ENCODE measurements at places on chromosomes 5 and 9.
A peak's percentile ranks its signal among the peaks of the same experiment; 100 is the strongest.

GRCh38 chr5:115382989-115383388 lies 86.5 kb upstream of the CCDC112 start:
- no peak for DNase-seq

- no peak for DNase-seq
These were observed 159.3 kb upstream of the TLX3 start for GRCh38 chr5:171149772-171150171.

DNA sequence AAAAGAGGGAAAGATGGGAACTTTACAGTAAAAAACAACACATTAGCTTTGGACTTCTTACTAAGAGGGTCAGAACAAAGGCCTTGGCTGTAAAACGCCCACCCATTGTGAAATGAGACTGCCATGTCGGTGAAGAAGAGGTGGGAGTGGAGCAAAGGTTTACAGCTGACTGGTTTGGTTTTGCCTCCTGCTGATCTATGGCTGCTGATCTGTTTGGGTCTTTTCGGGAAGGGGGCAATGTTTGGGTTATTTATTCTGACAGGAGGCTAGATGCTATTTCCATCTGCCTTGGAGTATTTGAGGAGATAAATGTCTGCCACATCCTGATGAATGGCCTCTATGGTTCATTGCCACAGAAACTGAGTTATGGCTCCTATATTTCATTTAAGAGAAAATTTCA lies 408.7 kb downstream of the TLE4 start:
- no peak for DNase-seq

GRCh38 chr5:39218482-39219402 lies 621 bp downstream of the FYB1 start:
- DNase-seq: peak; percentile 39

DNA sequence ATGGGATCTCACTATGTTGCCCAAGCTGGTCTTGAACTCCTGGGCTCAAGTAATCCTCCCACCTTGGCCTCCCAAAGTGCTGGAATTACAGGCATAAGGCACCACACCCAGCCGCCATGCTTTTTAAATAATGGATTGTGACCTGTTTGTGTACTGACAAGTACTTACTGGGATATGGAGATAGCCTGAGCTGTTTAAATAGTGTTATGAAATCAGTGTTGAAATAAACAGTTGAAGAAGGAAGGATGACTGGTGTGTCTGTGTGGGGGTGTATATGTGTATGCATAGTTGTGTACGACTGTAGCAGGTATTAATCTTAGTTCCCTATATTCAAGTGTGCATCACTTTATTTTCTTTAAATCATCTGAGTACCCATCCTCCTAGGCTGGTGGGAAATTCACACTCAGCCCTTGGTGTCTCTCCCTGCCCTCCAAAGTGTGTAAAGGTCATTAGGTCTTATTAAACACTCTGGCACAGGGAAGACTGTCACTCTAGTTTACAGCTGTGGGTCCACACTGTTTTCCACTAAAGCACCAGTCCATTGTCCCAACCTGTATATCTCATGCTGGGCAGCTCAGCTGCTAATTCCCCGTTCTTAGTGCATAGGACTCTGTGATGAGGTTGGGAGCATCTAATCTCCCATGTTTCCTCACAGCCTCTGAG lies 91.0 kb downstream of the SNX18 start:
- peak; percentile 78 for DNase-seq

DNA sequence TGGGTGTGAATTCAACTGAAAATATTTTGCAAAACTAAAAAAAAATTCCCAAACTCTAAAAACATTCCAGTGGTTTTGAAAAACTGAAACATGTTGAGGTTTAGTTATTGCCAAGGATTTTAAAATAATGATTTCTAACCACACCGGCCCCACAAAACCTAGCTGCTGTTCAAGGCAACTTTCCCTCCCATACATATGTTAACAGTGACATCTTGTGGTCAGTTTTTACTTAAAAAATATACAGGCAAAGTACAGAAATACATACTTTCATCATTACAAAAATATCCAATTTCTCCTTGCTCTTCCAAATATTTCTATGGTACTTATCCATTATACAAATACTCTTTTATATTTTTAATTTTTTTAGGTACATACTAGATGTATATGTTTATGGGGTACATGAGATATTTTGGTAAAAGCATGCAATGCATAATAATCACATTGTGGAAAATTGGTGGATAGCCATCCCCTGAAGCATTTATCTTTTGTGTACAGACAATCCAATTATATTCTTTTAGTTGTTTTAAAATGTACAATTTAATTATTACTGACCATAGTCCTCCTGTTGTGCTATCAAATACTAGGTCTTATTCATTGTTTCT lies 34.4 kb upstream of the MRPS30 start:
- no peak for DNase-seq

DNA sequence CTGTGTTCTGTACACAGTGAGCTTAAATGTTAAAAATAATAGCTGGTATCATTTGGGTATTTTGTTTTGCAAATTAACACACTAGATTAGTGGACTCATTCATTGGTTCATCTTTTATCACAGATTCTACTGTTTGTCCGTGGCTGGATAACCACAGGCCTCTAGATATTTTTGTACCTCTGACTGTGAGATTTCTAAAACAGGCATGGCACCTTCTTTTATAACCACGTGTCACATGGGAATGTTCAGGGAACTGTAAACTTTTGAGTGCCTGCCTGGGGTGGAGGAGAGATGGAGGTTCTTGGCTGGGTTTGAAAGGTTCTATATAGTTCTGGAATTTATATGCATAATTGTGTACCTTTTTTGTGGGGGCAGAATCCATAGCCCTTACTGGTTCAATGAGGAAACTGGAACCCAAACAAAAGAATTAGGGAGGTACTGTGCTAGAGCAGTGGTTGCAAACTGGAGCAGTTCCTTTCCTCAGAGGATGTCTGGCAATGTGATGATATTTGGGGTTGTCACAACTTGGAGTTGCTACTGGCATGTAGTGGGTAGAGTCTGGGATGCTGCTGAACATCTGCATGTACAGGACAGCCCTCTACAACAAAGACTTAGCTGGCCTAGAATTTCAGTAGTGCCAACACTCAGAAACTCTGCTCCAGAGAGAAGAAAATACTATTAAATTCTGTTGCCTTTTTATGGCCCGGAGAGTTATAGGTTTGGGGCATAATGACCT lies 16.9 kb downstream of the TLE4 start:
- no peak for DNase-seq

- no peak for DNase-seq
These were observed 29.9 kb upstream of the MYOT start for GRCh38 chr5:137837491-137838394.

- DNase-seq: peak; percentile 9
These were observed 457.3 kb downstream of the DMAC1 start for GRCh38 chr9:7342229-7342628.

DNA sequence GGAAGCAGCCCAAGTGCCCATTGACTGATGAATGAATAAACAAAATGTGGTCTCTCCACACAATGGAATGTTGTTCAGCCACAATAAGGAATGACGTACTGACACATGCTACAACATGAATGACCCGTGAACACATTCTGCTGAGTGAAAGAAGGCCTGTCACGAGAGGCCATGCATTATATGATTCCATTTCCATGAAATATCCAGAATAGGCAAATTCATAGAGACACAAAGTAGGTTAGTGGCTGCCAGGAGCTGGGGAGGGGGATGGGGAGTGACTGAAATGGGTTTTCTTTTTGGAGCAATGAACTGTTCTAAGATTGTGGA lies 41.4 kb downstream of the BICD2 start:
- no peak for DNase-seq

- DNase-seq: no peak
These were observed 7.6 kb upstream of the MAPK9 start for GRCh38 chr5:180299526-180299925.

- DNase-seq: no peak
These were observed 12.8 kb downstream of the PTAR1 start for GRCh38 chr9:69746859-69747560.

DNA sequence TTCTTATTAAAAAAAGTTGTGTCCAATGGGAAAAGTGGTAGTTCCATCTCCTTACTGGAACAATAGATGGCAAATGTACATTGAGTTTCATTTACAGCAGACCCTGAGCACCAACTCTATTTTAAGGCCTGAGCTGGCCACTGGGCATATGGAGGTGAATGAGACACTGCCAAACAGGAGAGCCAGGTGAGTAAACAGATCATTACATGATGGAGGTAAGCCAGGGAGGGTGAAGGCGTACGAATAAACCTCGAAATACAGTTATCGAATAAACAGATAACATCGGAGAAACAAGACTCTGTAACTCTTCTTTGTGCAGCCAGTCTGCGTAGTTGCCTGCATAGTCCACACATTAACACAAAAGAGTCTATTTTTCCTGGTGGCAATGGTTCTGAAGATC lies 446.4 kb upstream of the KLF4 start:
- no peak for DNase-seq

DNA sequence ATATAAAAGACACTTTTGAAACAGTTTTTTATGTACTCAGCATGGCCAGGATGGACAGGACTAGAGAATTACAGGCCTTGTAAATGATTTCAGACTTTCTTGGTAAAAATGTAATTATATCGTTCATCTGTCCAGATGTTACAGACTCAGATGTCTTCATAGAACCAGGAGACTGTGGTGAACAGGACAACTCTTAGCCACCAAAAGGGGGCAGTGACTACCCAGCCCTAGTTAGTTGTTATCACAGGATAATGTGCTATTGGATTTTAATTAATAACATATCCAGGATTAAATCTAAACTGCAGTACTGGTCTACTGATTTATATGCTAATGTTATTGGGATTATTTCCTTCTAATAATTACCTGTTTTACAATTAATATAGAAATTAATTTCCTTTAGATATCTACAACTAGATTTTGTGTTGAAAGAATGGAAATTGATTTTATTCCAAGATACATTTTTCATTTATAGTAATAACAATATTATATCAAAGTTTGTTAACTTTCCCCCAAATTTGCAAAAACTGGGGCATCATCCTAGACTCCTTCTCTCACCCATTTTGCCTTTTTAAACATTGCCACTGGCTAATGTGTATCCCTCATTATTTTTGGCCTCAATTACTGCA lies 99.4 kb downstream of the MTREX start:
- no peak for DNase-seq

DNA sequence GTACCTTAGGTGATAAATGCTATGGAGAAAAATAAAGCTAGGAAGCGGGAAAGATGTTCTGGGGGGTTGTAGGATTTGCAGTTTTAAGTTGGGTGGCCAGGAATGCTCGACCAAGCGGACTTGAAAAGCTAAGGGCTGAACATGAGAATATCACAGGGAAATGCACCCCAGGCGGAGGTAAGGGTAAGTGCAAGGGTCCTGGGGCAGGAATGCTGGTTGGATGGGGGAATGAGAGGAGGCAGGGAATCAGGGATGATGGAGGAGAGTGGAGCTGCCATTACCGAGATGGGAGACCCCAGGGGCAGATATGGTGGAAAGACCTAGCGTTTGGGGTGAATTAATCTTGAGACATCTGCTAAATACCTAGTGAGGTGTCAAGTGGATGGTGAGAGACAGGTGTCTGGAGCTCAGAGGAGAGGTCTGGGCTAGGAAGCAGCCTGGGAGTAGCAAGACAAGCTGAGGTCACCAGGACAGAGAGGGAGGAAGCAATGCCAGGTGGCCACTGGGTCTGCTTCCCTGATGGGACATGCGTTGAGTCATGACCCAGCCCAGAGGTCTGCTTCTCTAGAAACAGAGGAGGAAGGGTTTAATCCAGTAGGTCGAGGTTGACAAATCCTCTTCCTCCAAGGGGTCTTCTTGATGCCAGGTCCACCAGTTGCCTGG lies 77.7 kb upstream of the ASS1 start:
- DNase-seq: no peak

- DNase-seq: no peak
These were observed 31.0 kb upstream of the TCF7 start for GRCh38 chr5:134083517-134083916.

GRCh38 chr9:124282442-124283227 lies 24.9 kb downstream of the NEK6 start:
- no peak for DNase-seq

GRCh38 chr5:38451074-38451725 lies 105.2 kb downstream of the LIFR start:
- DNase-seq: no peak

DNA sequence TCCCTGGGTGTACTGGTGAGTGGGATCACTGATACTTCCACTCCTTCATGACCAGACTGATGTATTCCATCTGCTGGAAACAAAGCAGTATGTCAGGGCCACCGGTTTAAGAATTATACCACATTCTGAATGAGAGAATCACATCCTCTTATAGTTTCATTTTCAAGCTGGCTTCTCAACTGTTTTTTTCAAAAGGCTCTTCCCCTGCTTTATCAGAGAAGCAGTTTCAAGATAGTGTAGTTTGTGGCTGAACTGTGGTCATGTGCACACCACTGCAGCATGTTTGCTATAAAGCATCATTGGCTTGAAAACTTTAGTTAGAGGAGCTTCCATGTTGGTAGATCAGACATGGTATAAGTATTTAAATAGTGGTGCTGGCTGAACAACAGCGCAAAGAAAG lies 450.5 kb upstream of the CDH10 start:
- DNase-seq: no peak

DNA sequence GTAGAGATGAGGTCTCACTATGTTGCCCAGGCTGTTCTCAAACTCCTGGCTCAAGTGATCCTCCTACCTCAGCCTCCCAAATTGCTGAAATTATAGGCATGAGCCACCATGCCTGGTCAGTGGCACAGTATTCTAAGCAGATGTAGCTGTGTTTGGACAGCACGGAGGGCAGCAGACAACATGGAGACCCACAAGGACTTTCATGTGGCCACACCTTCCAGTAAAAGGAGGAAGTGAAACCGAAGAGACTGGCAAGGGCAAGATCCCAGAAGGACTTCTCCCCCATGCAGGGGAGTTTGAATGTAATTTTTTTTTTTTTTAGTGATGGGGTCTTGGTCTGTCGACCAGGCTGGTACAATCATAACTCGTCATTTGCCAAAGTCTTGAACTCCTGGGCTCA lies 172.2 kb downstream of the TRPM3 start:
- DNase-seq: no peak

Measured in inflammatory macrophage treated with lipopolysaccharide for 1 hour (primary cell).